ENCODE measurements at places on chromosomes 11 and 22. TPM values are rescaled to one million over a fixed set of nuclear protein-coding genes. Genes with fewer than 3 reads are reported as not detected.
A peak's percentile ranks its signal among the peaks of the same experiment; 100 is the strongest.

DNA sequence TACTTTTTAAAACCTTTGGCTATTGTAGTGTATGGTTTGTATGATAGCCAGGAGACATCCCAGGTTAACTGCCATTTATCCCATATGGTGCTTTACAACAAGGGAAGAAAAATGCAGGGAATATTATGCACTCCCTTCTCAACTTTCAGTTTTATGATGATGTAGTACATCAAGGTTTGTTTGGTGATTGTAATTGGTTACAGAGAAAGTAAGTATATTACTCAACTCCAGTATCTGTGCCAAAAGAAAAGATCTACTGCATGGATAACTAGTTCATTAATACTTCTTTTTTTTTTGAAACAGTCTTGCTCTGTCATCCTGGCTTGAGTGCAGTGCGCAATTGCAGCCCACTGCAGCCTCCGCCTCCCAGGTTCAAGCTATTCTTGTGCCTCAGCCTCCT is 65.3 kb downstream of the BCL2L13 start:
- no peak for DNase-seq

- DNase-seq, result peak; percentile 66
Observed at GRCh38 chr22:39474351-39475111, 17.7 kb downstream of the MGAT3 start.

GRCh38 chr11:66686100-66686785 is 8.6 kb upstream of the RBM4B start:
- DNase-seq, result peak; percentile 78

DNA sequence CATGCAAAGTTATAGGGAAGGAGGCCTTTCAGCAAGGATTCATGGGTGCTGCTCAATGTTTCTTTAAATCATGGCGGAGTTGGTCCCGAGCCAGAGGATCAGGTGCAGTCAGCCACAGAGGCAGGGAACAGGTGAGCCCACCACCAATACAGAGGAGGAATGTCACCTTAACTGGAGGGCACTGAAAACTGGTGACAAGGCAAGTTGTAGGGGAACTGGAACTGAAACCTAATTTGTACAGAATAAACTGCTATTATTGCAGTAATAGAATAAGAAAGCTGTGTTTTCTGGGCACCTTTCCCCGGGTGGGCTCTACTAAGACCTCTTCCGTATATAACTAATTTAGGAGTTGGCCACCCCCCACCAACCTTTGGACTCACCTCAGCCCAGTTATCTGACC is 296.0 kb upstream of the NARS2 start:
- DNase-seq, result no peak

- DNase-seq, result no peak
Observed at GRCh38 chr22:22547692-22548300, 11.3 kb downstream of the PRAME start.

GRCh38 chr11:101327908-101328307 is 198.3 kb upstream of the PGR start:
- DNase-seq, result peak; percentile 3

DNA sequence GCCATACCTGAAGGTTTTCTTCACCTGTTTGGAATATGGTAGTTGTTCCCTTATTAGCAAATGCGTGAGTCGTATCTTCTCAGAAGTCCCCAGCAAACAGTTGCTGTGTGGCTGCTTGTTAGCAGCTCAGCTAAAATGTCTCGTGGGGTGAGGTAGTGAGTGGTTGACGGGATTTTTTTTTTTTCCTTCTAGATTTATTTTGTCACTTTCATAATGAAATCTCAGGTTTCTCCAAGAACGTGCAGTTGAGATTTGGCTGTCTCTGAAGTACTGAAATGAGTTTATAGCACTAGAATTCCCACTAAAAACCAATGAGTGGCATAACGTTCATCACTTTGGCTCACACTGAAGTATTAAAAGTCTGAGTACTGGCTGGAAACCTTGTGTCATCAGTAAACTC is 16.8 kb downstream of the RCN1 start:
- no peak for DNase-seq

GRCh38 chr11:68829581-68829980 is 12.1 kb downstream of the CPT1A start:
- no peak for DNase-seq

GRCh38 chr11:57406337-57406904 is 16.0 kb upstream of the PRG2 start:
- DNase-seq, result peak; percentile 8

DNA sequence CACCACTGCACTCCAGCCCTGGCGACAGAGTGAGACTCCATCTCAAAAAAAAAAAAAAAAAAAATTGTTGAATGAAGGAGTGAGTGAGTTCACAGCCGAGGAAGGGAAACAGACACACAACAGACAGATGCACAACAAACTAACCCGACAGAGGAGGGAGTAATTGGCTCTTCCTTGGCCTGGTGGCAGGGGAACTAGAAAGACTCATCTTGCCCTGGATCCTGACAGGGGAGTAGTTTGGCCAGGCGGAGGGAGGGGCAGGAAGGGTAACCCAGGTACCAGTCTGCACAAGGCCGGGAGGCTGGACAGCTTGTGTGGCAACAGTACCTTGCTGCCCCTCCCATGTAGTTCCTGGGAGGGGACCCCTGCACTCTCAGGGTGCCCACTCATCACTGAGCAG is 106.9 kb downstream of the KIAA1671 start:
- no peak for DNase-seq

- no peak for DNase-seq
Observed at GRCh38 chr22:47928631-47929030, 1166.2 kb downstream of the TBC1D22A start.

The DDI1 gene
- 0.72 TPM for total RNA-seq

The CDCA5 gene
- total RNA-seq, result 3.1 TPM

The FBLN1 gene
- total RNA-seq, result 248 TPM

The OR51E2 gene
- 6.0 TPM for total RNA-seq

The FAM111B gene
- total RNA-seq, result 8.4 TPM

The POLR2F gene
- total RNA-seq, result 31.1 TPM

The RNF26 gene
- total RNA-seq, result 0.72 TPM

The CENPM gene
- not detected for total RNA-seq

Measured in umbilical cord (tissue), 2 donors.